ENCODE measurements at places on chromosomes 1 and 21. TPM values are rescaled to one million over a fixed set of nuclear protein-coding genes. Genes with fewer than 3 reads are reported as not detected.

Gene KDM5B
- 44.6 TPM for total RNA-seq

Gene TMEM52
- total RNA-seq, result 27.5 TPM

Gene APCS
- total RNA-seq, result 0.42 TPM

Gene CRNN
- not detected for total RNA-seq

Gene CHODL
- total RNA-seq, result not detected

Gene DHRS3
- total RNA-seq, result 87.0 TPM

Gene TFF2
- not detected for total RNA-seq

Gene LCA5L
- 1.9 TPM for total RNA-seq

DNA sequence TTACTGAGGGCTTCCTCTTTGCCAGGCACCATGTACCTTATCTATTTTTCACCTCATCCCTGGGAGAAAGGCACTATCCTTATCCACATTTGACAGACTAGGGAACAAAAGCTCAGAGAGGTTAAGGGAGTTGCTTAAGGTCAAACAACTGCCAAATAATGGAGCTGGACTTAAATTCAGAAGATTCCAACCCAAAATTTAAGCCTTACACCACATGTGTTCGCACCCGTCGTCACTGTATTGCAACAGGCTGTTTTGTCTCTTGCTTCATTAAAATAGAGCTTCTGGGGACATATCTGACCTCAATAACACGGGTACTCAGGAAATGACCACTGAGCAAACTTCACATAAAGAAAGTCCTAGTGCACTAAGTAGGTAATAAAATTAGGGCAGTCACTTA lies 62.0 kb downstream of the TRABD2B start:
- no peak overlapping the region for H3K4me3 ChIP-seq
- H3K27me3 ChIP-seq, result no peaks in the 10 kb centered on the region
- no peak for DNase-seq
- no peaks in the 10 kb centered on the region for H3K36me3 ChIP-seq

DNA sequence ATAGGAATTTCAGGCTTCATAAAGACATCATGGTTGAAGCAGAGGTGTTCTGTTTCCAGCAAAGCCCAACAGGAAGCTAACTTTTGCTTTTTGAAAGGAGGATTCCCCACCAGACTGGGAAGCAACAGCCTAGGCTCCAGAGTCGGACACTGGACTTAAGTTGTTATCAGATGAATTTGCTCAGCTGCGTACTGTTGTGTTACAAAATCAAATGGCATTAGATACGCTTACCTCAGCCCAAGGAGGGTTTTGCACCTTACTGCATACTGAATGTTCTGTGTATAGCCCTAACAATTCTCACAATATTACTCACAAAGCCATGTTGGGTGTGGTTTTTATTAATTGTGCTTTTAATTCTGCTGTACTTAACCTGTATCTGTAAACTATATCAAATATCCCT lies 547 bp upstream of the CHIA start:
- H3K27me3 ChIP-seq, result peaks cover 14% of the 10 kb centered on the region
- no peak for DNase-seq
- no peak overlapping the region for H3K27ac ChIP-seq
- H3K4me3 ChIP-seq, result no peak overlapping the region
- H3K36me3 ChIP-seq, result no peaks in the 10 kb centered on the region

DNA sequence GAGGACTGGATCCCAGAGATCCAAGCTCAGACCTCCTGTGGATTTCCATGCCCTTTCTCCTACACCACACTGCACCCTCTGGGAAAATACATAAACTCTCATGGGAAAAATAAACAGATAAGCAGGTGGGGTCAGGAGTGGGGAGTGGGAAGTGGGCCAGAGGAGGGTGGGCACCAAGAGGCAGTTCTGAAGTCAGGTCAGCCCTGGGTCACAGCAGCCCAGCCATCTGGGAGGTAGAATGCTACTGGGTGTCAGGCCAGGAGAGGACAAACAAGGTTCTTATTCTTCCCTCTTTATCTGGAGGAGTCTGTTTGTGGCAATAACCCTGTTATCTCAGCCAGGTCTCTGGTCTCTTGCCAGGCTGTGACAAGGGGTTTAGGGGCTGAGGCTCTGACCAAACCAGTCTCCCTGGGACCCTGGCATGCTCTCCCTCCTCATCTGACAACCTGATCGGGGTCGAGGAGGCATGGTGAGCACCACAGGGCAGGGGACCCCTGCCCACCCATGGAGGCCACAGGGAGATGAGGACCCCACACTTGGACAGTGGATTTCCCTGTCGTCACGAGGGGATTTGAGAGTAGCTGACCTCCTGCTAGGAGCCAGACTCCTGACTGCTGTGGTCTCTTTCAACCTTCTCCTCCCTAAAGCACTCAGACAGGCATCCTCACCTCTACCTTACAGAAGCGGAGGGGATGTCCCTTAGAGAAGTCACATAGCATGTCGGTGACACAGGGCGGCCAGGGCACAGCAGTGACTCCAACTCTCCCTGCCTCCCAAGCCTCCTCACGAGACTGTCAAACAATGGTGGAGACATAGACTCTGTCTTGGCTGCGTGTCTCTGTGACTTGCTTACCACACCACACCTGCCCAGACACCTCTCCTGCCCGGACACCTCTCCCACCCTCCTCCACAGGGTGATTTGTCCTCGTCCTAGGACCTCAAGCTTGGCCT lies 51.3 kb upstream of the IFFO2 start:
- DNase-seq, result no peak
- H3K36me3 ChIP-seq, result no peaks in the 10 kb centered on the region
- no peak overlapping the region for H3K27ac ChIP-seq
- no peaks in the 10 kb centered on the region for H3K27me3 ChIP-seq
- peaks cover 76% of the 10 kb centered on the region for H3K4me1 ChIP-seq

DNA sequence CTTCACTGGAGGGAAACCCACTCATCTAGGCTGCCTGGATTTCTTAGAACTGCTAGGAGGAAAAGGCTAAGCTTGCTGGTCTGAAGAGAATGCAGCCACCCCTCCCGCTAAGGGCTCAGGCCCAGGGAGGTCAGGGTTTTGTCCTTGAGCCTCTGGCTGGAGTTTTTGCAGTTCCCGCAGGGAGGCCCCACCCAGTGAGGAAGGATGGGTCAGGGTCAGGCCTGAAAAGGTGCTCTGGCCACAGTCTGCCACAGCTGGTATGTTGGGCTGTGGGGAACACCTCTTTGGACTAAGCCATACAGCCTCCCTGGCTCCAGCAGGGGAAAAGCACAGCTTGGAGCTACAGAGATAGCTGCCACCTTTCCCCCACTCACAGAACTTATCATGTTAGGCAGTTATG lies 71.4 kb upstream of the PAPPA2 start:
- H3K4me1 ChIP-seq, result no peaks in the 10 kb centered on the region
- DNase-seq, result no peak
- no peaks in the 10 kb centered on the region for H3K27me3 ChIP-seq
- H3K36me3 ChIP-seq, result no peaks in the 10 kb centered on the region

- H3K27me3 ChIP-seq, result no peaks in the 10 kb centered on the region
- H3K27ac ChIP-seq, result no peak overlapping the region
- H3K36me3 ChIP-seq, result no peaks in the 10 kb centered on the region
- peaks cover 6% of the 10 kb centered on the region for H3K4me1 ChIP-seq
- no peak for DNase-seq
Measured at GRCh38 chr1:29398431-29398830, 162.1 kb downstream of the PTPRU start.

GRCh38 chr1:180530501-180530900 lies 28.1 kb upstream of the ACBD6 start:
- no peak for DNase-seq
- H3K4me1 ChIP-seq, result peaks cover 15% of the 10 kb centered on the region
- no peaks in the 10 kb centered on the region for H3K27me3 ChIP-seq
- H3K27ac ChIP-seq, result no peak overlapping the region

DNA sequence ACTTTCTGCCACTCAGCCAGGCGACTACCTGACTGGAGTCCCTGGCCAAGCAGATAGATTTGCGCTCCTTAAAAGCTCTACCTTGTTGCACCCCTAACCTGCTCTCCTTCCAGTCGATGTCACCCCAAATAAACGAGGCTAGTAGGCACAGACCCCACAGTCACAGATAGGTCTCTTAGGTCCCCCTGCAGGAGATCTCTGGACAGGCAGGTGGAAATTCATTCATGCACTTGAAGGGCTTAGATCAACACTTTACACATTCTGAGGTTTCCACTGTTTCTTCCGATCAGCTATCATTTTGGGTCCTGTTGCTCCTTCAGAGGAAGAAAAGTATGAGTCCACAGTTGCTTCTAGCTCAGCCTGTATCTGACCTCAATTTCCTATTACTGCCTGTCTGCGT lies 272.6 kb upstream of the FMN2 start:
- no peak for DNase-seq
- no peaks in the 10 kb centered on the region for H3K27me3 ChIP-seq
- no peak overlapping the region for H3K27ac ChIP-seq
- H3K4me3 ChIP-seq, result no peak overlapping the region

DNA sequence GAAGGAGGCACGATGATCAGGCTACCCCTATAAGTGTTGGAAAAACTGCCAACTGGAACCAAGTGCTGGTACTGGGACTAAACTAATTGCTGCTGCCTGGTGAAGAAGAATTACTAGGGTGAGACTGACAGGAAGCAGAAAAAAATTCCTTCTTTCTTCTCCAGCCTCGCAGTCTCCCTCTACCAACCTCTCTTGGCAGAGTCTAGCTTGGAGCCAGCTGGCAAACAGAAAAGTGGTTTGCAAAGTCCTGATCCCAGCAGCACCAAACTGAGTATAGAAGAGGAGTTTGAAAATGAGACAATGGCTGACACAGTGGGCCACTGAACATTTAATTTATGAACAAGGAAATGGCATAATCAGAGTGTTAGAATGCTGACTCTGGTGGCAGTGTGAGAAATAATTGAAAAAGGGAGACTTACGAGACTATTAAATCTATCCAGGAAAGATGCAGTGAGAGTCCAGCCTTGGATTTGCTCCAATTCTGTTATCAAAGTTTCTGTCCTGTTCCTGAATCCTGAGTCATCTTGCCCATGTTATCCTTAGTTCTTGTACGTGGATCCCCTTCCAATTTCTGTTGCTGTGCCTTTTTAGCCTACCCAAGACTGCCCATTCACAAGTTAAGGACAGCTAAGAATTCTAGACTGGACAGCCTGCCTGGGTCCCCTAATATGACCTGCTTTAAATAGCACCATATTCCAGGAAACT lies 23.7 kb upstream of the DISP1 start:
- no peaks in the 10 kb centered on the region for H3K4me1 ChIP-seq
- no peaks in the 10 kb centered on the region for H3K36me3 ChIP-seq
- no peak overlapping the region for H3K27ac ChIP-seq
- no peak overlapping the region for H3K4me3 ChIP-seq
- no peak for DNase-seq

- no peaks in the 10 kb centered on the region for H3K4me1 ChIP-seq
- DNase-seq, result no peak
- H3K27ac ChIP-seq, result no peak overlapping the region
- H3K36me3 ChIP-seq, result no peaks in the 10 kb centered on the region
- H3K4me3 ChIP-seq, result no peak overlapping the region
Measured at GRCh38 chr1:184567637-184568036, 180.8 kb downstream of the C1orf21 start.

GRCh38 chr1:116674011-116674531 lies 6.5 kb upstream of the IGSF3 start:
- no peaks in the 10 kb centered on the region for H3K27me3 ChIP-seq
- DNase-seq, result no peak
- peaks cover 5% of the 10 kb centered on the region for H3K4me1 ChIP-seq
- no peak overlapping the region for H3K4me3 ChIP-seq
- no peaks in the 10 kb centered on the region for H3K36me3 ChIP-seq

- H3K27me3 ChIP-seq, result no peaks in the 10 kb centered on the region
- peaks cover 22% of the 10 kb centered on the region for H3K4me1 ChIP-seq
- H3K4me3 ChIP-seq, result no peak overlapping the region
- no peaks in the 10 kb centered on the region for H3K36me3 ChIP-seq
- no peak overlapping the region for H3K27ac ChIP-seq
- DNase-seq, result peak; percentile 56
Measured at GRCh38 chr1:167057241-167057688, 32.9 kb downstream of the GPA33 start.
